BJ (cell line): ENCODE measurements at places on chromosomes 16 and 17.

GRCh38 chr16:28188085-28188916, 23.5 kb downstream of the XPO6 start:
- DNase-seq: no peak

- no peak for DNase-seq
These were observed 9.6 kb upstream of the PRPSAP1 start for GRCh38 chr17:76363107-76363842.

DNA sequence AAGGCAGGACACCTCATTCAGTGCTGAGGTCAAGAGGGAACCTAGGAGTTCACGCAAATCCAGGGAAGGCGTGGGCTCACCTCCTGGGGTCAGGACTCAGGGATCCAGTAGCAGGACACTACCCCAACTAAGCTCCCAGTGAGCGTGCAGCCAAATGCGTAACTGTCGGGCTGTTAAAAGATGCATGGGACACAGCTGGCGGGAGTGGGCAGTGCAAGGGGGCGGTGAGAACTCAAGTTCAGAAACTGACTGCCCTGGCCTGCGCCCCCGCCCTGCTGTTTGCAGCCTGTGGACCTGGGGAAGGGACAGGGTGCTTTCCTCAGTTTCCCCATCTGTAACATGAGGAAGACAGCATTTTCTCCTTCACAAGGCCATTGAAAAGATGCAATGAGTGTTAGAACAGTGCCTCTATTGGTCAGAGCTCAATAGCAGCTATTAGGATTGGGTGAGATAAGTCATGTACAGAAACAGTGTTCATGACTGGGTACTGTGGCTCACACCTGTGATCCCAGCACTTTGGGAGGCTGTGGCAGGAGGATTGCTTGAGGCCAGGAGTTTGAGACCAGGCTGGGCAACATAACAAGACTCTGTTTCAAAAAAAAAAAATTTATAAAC, 20.2 kb downstream of the CDIPT start:
- DNase-seq: no peak

GRCh38 chr16:75251280-75252048, at the start of gene BCAR1:
BCAR1 (minus strand) TSS chr16:75251624; CDS start chr16:75251482, 142 bp downstream.
- DNase-seq: peak; percentile 71

DNA sequence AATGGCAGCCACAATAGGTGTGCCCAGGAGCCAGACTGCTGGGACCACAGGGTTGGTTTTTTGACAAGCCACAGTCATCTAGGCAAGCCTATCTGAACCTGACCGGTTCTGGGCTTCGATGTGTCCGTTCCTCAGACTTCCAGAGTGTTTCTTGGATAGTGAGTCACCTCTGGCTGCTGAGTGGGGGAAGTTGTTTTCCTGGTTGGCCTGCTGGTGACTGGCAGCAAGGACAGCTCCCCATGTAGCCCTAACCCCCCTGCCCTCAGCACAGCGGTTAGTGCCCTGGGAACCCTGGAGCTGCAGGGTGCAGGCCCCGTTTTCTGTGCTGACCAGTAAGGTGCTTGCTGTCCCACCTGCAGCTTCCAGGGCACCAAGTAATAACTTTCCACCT, 65.5 kb downstream of the PLD6 start:
- DNase-seq: peak; percentile 8

DNA sequence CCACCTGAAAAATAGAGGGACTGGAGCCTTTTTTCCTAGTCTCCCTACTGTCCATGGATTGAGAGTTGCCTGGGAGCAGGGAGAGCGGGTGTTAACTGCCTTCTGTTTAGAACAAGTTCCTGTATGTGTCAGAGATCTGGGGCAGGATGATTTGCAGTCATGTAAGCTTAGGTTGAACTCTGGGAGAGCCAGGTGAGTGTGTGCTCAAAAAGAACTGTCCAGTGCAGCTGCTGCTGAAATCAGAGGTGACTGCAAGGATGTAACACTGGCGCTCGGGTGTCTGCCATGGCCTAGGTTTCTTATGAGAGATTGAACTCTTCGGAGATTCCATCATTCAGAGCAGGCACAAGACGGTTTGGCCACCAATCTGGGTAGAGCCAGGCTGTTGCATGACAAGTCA, 432.5 kb downstream of the CDH13 start:
- no peak for DNase-seq

GRCh38 chr17:50298018-50298417, 23.8 kb downstream of the TMEM92 start:
- no peak for DNase-seq

DNA sequence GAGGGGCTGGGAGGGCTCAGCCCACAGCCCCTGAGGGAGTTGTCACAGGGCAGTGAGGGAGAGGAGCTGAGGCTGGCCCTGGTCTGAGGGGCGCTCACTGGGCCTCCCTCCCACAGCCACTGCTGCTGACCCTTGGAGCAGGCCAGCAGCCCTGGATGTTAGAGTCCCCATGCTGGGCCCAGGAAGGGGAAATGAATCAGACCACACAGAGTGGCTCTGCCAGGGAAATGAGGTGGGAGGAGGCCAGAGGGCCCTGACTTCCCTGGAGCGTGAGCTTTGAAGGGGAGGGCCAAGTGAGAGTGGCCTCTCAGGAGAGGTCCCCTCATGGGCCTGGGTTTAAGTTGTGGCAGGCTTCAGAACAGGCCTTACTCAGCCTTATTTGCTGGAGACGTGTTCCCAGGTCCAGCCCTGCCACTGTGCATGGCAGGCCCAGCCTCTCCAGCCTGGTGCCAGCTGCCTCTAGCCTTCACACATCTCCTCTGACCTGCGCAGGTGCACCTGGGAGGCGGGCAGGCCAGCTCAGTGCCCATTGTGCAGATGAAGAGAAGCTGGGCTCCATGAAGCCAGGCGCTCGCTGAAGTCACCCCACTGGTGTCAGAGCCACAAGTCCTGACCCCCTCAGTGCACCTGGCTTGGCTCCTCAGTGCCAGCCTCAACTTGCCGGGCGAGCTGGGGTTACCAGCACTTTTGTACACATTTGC, 15.4 kb downstream of the GPT2 start:
- no peak for DNase-seq

DNA sequence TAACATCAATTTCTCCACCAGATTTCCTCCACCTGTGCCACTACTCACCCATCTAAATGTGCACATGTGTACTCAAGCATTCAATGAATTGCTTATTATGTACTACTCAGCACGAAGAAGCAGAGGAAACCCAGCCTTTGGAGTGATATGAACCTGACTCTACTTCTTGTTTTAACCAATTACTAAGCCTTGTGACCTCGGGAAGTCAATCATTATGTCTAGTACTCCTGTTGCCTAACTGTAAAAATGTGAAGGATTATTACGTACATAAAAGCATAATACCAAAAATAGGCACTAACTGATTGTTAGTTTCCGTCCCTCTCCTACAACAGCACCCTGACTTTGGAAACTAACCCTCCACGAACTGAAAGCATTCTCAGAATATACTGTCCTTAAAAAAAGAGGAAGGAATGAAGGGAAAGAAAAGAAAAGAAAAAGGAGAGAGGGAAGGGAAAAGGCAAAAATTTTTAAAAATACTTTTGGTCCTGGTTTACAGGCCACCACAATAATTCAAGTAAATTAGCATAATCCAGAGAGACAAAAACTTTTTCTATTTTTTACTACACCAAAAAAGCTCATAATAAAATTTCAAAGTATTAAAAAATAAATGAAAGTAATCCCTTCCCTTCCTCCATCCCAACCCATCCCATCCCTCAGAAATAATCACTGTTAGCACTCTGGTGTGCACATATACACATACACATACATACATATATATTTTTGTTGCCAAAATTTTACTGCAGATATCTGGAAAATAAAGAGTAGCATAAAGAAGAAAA, 53.6 kb downstream of the KANSL1 start:
- no peak for DNase-seq

GRCh38 chr16:30987581-30988190, 2.7 kb downstream of the HSD3B7 start:
- no peak for DNase-seq

DNA sequence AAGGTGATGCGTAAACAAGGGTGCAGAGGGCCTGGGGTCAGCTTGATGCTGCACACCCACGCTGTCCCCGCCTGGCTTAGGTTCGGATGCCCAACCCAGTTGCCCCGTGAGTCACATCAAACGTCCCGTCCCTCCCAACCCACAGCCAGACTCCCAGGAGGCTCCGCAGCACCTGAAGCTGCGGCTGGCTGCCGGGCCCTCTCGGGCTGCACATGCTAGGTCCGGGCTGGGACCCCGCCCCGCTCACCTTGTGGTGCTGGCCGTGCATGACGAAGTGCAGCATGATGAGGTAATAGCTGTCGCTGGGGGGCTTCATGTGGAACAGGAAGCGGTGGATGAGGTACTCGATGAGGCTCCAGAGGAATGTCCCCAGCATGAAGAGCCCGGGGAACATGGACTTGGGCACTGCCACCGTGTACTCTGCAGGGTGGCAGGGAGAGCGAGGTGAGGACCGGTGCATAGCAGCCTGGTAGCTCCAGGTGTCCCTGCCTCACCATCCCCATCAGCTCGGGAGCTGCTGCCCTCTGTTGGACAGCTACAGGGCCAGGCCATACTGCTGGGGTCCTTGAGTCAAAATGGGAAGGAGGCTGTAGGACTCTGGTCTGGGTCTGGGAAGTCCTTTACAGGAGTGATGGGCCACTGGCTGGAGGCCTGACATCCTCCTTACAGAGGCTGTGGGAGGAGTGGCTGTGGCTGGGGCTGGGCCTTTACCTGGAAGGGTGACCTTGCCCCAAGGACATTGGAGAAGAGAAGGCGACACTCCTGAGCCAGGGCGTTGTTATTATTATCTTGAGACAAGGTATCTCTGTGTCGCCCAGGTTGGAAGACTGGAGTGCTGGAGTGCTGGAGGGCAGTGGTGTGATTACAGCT, 18.3 kb upstream of the MLKL start:
- DNase-seq: no peak

DNA sequence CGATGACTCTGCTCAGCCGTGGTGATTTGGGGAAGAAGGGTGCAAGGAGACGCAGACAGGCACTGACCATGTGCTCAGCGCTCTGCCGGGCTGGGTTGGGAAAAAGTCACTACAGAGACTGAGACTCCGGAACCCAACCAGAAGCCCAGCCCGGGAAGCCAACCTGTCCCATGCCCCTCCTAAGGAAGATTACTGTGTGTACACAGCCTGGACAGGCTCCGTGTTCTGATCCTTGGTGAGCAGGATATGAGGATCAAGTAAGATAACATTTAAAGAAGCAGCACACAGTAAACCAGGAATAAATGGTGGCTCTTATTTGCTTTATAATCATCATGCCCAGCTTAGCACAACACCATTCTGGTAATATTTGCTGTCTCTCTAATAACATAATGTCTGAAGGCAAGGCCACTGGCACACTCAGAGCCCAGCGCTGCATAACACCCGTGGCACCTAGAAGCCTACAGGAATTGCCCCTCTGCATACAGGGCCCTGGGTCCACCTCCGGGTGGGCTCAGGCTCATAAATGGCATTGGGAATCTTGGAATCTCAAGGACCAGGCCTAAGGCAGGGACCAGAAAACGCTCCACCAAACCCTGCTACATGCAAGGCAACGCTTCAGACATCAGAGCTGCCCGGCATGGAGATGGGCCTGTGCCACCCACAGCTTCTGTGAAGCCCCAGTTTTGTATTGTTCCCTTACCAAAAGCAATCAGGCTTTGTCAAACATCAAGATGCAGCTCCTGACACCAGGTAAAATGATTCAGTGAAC, 113.5 kb downstream of the DYNLRB2 start:
- DNase-seq: no peak

GRCh38 chr17:48037036-48037837, at the start of gene COPZ2:
COPZ2 (minus strand) TSS chr17:48037797; CDS start chr17:48037777, 20 bp downstream.
- no peak for DNase-seq

DNA sequence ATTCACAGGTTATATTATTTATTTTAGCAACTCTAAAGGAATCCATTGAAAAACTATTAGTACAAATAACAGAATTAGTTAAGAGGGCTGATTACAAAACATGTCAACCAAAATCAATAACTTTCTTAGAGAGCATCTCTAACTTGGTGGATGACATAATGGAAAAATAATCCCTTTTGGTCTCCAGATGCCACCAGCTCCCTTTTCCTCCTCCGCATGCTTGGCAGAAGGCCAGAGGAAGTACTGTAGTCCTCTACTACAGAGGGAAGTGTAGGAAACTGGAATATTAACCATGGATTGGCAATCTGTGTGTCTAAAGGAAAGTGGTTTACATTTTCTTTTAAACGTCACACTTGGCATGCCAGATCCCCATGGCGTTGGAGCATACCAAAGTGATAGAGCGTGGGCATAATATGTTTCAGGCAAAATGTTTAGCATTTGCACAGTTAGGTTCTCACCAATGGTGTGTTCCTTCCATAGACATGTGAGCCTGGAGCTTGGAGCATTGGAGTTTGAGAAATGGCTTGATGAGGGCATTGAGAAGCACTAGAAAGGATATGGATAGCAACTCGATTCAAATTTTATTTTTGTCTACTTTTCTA, 106.3 kb downstream of the PRKCB start:
- DNase-seq: no peak

DNA sequence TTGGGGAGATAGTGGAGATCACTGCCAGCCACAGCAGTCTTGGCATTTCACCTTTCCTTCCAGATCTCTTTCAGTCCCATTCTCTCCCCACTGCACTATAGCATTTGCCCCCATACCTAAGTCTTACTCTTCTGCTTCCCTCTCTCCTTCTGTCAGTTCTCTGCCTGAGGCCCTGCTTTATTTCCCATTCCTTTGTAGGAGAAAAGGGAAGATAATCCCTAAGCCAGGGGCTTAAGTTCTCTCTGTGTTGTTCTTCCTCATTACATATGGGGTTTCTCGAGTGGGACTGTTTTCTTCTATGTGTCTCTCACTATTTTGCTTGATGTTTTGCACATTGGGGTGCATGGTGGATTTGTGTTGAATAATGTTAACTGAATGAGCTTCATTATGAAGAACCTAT, 6.4 kb downstream of the KDM6B start:
- DNase-seq: no peak

- no peak for DNase-seq
These were observed 307.5 kb upstream of the SALL1 start for GRCh38 chr16:51458356-51459140.

DNA sequence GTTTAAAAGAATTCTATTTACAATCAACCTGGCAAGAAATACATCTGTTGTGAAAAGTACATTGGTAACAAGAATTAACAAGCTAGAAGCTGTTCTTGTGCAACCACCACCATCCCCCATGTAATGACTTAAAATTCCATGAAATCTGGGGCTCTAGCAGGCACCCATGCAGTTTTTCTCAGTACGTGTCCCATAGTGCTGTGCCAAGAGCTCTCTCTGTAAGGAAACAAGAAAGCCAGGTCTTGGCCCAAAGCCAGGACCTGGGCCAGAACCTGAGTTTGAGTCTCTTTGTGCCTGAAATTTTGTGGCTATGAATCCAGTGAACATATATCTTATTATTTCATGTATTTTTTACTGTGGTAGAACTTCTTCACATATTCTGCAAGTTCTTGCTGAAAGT, 46.6 kb downstream of the NUP93 start:
- no peak for DNase-seq
